ENCODE measurements at places on chromosomes 12 and 14. TPM values are rescaled to one million over a fixed set of nuclear protein-coding genes. Genes with fewer than 3 reads are reported as not detected.

The TMEM263 gene
- polyA plus RNA-seq, result 118 TPM

The GDF11 gene
- 4.2 TPM for polyA plus RNA-seq

DNA sequence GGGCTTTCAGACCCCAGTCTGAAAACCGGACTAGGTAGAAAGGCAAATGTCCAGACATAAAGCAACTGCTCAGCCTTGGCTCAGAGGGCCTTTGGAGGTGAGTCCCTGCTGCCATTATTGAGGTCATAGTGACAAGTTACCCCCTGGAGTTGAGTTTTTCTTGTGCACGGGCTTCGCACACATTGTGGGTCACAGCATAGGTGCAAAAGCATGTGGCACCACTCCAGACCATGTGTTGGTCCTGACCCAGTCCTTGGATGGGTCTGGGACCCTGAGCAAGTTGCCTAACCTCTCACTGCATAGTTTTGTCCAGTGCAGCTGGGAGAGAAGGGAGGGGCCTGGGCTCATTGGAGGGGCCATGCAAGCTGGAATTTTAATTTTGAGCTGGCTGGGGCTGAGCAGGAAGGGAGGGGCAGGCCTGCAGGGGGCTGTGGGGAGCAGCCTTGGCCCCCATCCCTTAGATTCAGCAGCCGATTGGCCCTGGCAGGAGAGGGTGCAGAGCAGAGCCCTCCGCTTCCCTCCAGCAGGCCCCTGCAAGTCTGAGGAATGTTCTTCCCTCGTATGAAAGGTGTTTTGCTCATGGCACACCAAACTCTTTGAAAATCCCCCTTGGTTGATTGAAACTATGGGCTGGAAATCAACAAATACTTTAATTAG, 4.2 kb upstream of the KRT5 start:
- no peak for DNase-seq

DNA sequence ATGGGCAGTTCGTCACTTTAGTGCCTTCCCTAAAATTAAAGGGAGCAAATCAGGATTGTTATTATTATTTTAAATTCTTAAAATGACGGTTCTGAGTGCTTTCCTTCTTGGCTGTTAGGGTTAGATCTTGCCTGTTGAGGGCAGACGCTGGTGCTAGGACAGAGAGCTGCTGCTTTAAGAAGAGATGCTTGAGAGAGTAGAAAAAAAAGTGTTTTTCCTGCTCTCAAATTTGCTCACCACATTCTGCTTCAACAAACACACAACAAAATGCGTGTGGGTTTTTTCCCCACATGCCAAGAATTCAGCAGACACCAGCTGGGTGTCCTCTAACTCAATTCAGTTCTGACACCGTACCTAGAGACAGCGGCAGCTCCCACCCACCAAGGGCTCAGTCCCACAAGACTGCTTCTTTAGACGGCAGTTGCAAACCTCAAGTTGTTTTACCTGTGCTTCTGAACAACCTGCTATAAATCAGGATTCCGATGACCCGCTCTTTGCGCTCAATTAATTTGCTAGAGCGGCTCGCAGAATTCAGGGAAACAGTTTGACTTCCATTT, 75.8 kb upstream of the RIN3 start:
- DNase-seq, result no peak

GRCh38 chr14:90656973-90657372, 159.3 kb downstream of the TTC7B start:
- no peak for DNase-seq

Data from AG04450 (cell line).